Motor neuron (in vitro differentiated cells): ENCODE measurements at places on chromosomes 3 and 15. TPM values are rescaled to one million over a fixed set of nuclear protein-coding genes. Genes with fewer than 3 reads are reported as not detected.

DNA sequence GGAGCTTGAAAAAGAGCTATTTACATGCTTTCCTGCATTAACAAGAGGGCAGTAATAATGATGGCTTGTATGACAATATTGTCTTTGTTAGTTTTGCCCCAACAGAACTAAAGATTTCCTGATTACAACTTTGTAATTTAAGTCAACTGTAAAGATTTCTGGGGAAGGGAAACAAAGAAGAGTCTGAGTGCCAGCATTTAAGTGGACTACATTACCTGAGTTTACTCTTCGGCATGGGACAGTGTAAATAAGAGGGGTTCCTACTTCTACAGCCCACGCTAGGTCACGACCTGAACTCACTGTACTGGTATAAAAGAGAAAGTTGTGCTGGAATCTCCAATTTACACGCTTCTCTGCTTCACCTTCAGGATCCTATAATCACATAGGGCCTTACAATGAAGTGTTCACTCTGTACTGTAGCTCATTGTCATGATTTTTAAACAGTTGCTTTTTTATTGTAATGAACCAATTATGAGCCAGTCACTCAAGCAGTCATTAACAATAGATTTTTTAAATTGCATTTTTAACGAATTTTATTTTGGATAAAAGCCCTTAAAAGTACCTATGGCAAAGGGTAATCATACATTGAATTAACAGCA lies 39.6 kb downstream of the DPH6 start:
- no peak for ATAC-seq

DNA sequence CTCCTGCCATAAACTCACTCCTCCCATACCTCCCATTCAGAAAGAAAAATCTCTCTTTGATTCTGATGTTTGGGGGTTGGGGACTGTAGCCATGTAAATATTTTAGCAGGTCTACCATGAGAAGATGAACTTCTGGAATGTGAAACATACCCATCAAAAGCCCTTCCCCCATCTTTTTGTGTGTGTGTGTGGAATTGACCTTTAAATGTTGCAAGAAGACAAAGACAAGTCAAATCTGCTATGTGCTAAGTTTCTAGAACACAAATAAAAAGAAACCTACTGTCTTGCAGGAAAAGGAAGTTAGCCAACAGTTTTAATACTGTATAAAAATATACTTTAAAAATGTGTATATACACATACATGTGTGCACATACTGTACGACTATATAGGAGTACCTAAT lies 29.7 kb upstream of the USP50 start:
- no peak for ATAC-seq

DNA sequence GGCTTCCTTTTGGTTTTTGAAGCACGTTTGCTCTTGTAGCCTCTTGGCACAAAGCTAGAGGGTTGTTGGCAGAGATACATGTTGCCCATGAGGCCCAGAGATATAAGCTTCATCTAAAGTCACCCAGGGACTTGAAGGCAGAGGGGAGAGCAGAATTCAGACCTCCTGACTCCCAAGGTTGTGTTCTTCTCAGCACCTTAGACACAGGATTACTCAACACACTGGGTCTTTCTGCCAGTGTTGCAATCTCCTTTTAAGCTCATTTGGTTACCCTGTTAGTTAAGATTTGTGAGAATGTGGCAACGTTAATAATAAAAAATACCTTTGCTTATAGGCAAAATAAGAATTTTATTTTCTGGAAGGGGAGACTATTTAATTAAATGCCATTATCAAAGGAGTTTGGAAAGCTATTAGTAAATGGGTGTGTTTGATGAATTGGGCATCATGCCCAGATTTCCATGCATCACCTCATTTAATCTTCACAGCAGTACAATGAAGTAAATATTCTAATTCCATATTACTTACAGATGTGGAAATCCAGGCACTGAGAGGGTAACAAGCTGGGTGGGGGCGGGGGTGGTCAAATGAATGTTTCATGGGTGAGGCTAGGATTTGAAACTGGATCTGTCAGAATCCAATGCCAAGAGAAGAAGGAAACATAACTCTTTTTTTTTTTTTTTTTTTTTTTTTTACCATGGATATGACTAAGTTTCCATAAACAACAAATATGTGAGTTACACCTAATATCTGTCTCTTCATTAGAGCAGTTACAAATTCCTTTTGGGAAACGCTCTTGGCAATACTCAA lies 183.3 kb downstream of the NR1D2 start:
- no peak for ATAC-seq

GRCh38 chr3:152505926-152506325 lies 237.2 kb downstream of the MBNL1 start:
- ATAC-seq: no peak

GRCh38 chr3:54574906-54575617 lies 352.8 kb downstream of the LRTM1 start:
- no peak for ATAC-seq

- no peak for ATAC-seq
These were observed 20.2 kb upstream of the CXCR6 start for GRCh38 chr3:45922950-45923590.

GRCh38 chr15:35665896-35666536 lies 120.1 kb upstream of the DPH6 start:
- ATAC-seq: no peak

GRCh38 chr15:65215496-65215895 lies 4.2 kb upstream of the CILP start:
- ATAC-seq: no peak

DNA sequence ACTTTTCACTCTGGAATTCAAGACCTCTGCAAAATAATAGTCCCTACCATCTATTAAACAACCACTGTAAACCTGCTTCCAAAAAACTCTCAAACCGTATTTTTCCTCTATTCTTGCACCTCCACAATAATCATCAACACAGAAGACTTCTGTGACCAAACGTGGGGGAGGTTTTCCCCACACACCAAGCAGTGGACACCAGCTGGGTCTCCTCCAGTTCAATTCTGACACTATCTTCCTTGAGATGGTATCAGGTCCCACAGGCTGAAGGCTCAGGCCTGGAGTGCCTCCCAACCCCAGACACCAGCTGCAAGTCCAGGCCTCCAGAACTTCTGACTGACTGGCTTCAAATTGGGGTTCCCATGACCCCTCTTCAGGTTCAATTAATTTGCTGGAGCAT lies 89.6 kb upstream of the RAP2B start:
- no peak for ATAC-seq

GRCh38 chr15:80267658-80268057 lies 15.6 kb upstream of the CTXND1 start:
- no peak for ATAC-seq

DNA sequence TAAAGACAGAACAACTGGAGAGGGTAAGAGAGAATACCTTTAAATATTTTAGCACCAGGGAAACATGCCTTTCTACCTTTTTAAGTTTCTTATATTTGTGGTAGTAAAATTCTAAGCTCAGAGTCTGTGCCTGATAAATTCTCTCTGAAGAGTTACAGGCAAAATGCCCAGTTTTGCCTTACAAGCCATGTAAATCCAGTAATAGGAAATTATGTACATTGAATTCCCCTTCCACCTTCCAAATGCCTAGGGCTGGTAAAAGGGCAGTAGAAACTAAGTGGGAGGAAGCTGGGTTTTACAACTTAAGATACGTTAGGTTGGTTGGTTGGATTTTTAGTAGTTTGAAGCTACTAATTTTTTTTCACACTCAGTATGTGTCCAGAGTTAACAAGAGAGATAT lies 43.1 kb upstream of the TP63 start:
- no peak for ATAC-seq

DNA sequence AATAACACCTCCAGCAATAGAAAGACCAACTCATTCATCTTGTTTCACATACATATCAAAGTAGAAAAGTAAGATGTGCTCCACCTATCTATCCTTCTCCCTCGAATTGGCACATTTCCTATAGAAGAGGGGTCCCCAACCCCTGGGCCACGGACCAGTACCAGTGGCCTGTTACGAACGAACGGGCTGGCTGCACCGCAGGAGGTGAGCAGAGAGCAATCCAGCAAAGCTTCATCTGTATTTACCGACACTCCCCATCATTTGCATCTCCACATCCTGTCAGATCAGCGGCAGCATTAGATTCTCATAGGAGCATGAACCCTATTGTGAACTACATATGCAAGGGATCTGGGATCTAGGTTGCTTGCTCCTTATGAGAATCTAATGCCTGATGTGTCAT lies 95.0 kb upstream of the CGNL1 start:
- ATAC-seq: peak; percentile 48

DNA sequence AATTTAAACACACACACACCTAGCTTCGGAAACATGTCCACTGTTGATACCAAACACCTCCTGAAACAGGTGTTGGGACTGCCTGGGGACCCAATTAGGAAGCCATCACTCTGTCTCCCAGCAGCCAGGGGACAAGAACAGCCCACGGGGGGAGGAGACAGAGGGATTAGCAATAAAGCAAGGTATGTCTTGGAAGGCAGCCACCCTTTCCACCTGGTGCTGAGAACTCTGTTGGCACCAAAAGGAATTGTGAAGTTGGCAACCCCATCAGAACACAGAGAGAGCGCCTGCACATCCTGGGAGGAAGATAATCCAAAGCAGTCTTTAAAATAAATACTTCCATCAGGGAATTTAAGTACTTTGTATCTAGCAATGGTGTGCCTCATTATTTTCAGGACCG lies 111.0 kb downstream of the ADAMTS17 start:
- no peak for ATAC-seq

DNA sequence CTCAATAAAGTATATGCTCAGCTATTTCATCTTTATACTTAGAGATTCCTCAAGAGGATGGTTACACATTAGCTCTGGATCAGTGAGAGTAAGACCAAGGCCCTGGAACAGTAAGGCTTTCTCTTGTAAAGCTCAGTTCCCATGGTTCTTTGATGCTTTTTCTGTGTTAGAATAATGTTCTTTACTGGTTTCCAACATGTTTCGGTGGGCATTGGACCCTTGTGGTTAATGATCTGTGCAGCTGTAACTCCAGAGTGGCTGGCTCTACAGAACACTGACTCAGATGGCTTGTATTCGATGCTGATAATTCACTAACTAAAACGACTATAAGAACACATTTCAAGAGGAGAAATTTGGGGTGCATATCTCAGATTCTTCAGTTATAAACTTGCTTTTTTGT lies 114.7 kb downstream of the AKAP13 start:
- no peak for ATAC-seq

DNA sequence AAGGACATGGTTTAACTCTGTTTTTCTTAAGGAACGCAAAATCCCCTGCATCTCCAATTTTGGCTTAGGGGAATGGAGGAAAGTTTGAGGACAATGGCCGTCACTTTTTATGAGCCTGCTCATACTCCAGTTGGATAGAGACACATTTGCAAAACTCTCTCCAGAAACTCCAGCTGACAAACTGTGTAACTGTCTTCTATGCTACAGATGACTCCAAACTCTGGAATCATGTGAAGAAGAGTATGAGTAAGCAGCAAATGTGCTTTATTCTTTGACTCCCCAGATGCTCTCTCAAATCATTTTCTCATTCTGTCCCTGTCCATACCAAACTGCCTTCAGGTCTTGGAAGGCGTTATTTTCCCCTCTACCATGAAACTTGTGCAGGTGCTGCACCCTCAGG lies 226.5 kb upstream of the GPR149 start:
- no peak for ATAC-seq

- ATAC-seq: no peak
These were observed 105.6 kb upstream of the LRRN1 start for GRCh38 chr3:3693593-3693992.

DNA sequence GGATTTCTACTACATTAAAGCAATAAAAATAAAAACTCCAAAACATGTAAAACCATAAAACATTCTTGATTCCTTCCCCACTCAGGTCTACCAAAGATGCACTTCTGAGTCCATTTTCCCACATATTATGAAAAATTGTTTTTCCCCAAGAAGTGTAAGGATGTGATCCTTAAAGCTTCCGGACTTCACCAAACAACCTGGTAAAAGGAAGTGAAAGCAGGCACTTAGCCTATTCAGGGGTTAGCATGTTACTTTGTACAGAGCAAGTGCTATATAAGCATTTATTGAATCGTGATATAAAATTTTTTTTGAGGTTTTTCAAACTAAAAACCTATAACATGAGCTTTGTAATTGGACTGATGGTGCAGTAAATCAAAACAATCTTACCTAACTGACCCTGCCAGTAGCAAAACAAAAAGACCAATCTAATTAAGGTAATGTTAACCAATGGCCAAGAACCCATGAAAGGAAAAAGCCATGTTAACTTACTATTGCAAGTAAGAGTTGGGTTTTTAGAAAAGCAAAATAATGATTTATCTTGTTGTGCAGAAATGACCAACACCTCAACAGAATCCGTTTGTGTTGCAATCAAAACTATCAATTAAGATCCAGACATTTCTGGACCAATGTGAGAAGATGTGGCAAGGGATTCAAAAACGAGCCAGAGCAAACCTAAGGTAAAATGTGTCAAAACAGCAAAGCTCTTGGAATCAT lies 1.8 kb downstream of the SETD2 start:
- ATAC-seq: no peak

- ATAC-seq: no peak
These were observed 34.4 kb downstream of the RAF1 start for GRCh38 chr3:12629560-12629959.

DNA sequence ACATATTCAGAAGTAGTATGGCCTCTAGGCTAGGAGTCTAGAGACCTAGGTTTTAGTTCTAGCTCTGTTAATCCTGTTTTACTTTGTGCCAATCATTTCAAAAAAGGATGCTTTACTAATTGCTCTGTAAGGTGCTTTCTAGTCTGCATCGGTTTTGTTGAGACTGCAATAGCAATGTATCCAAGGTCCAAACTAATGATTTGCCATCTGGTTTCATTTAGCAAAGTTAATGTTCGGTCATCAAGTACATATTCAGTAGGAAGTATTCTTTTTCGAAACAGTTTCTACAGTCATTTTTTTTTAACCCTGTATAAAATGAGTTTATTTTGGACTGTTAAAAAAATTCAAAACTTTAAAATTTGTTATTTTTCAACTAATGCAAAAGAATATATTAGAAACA lies 2.0 kb upstream of the GALK2 start:
- no peak for ATAC-seq

DNA sequence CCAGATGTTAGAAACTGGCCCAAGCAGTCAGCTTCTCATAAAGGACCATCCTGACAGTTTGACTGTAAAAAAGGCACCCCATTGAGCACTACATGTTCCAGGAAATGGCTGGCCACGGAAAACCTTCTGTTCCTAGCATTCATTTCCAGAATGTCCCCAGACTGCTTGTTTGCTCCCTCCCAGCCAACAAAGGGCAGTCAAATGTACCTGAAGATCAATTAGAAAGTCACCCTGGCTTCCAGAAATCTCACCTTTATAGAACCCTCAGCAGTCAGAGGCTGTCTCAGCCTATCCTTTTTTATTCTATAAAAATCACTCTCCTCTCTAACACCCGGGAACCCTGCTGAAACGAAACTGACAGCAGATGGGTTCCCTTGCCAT lies 784 bp upstream of the SAMMSON start:
- no peak for ATAC-seq

CHRNA5 gene
- 7.4 and 10.5 TPM in 2 replicates for total RNA-seq

PEX5L gene
- 8.5 and 8.6 TPM in 2 replicates for total RNA-seq

CKMT1B gene
- total RNA-seq: 4.2 and 4.3 TPM in 2 replicates

NISCH gene
- total RNA-seq: 131 and 134 TPM in 2 replicates

FAM240A gene
- not detected in 2 replicates for total RNA-seq

BCHE gene
- total RNA-seq: 0.34 TPM in 1 of 2 replicates, not detected in the other

FGD5 gene
- total RNA-seq: 0.73 and 0.98 TPM in 2 replicates

SLC9C1 gene
- total RNA-seq: not detected in 2 replicates

RFX7 gene
- total RNA-seq: 11.4 and 13.5 TPM in 2 replicates

CCR8 gene
- not detected in 2 replicates for total RNA-seq
